Right atrium auricular region (tissue), 2 donors: ENCODE measurements at places on chromosomes 3 and 15. TPM values are rescaled to one million over a fixed set of nuclear protein-coding genes. Genes with fewer than 3 reads are reported as not detected.

- DNase-seq, result no peak
- H3K4me1 ChIP-seq, result no peaks in the 10 kb centered on the region
- no peak overlapping the region for H3K4me3 ChIP-seq
- no peak overlapping the region for H3K27ac ChIP-seq
- no peaks in the 10 kb centered on the region for H3K36me3 ChIP-seq
Measured at GRCh38 chr3:110236976-110237610, 834.5 kb upstream of the NECTIN3 start.

GRCh38 chr3:184604039-184604601, 42.5 kb downstream of the EPHB3 start:
- DNase-seq, result no peak
- H3K4me3 ChIP-seq, result peak overlapping the region; percentile 29
- no peaks in the 10 kb centered on the region for H3K27me3 ChIP-seq
- no peak overlapping the region for H3K27ac ChIP-seq

- no peak overlapping the region for H3K27ac ChIP-seq
- no peak overlapping the region for H3K4me3 ChIP-seq
- H3K27me3 ChIP-seq, result no peaks in the 10 kb centered on the region
- H3K4me1 ChIP-seq, result peaks cover 15% of the 10 kb centered on the region
- H3K36me3 ChIP-seq, result no peaks in the 10 kb centered on the region
Measured at GRCh38 chr3:54206874-54207273, 84.5 kb downstream of the CACNA2D3 start.

- H3K4me3 ChIP-seq, result no peak overlapping the region
- no peaks in the 10 kb centered on the region for H3K36me3 ChIP-seq
- no peaks in the 10 kb centered on the region for H3K4me1 ChIP-seq
- H3K27ac ChIP-seq, result no peak overlapping the region
- DNase-seq, result no peak
- no peaks in the 10 kb centered on the region for H3K27me3 ChIP-seq
Measured at GRCh38 chr3:29236146-29236840, 44.6 kb upstream of the RBMS3 start.

- DNase-seq, result no peak
- H3K4me3 ChIP-seq, result no peak overlapping the region
- no peaks in the 10 kb centered on the region for H3K27me3 ChIP-seq
- no peak overlapping the region for H3K27ac ChIP-seq
- peaks cover 46% of the 10 kb centered on the region for H3K36me3 ChIP-seq
- peaks cover 30% of the 10 kb centered on the region for H3K4me1 ChIP-seq
Measured at GRCh38 chr15:44718927-44719292, 7.6 kb downstream of the B2M start.

GRCh38 chr3:123571264-123571972, 13.4 kb downstream of the HACD2 start:
- no peaks in the 10 kb centered on the region for H3K4me1 ChIP-seq
- no peak for DNase-seq
- H3K36me3 ChIP-seq, result peaks cover 12% of the 10 kb centered on the region
- H3K27me3 ChIP-seq, result no peaks in the 10 kb centered on the region
- H3K4me3 ChIP-seq, result no peak overlapping the region
- no peak overlapping the region for H3K27ac ChIP-seq

GRCh38 chr3:99714146-99714545, 75.8 kb downstream of the COL8A1 start:
- H3K27ac ChIP-seq, result no peak overlapping the region
- H3K4me1 ChIP-seq, result no peaks in the 10 kb centered on the region
- no peak overlapping the region for H3K4me3 ChIP-seq
- no peaks in the 10 kb centered on the region for H3K36me3 ChIP-seq

DNA sequence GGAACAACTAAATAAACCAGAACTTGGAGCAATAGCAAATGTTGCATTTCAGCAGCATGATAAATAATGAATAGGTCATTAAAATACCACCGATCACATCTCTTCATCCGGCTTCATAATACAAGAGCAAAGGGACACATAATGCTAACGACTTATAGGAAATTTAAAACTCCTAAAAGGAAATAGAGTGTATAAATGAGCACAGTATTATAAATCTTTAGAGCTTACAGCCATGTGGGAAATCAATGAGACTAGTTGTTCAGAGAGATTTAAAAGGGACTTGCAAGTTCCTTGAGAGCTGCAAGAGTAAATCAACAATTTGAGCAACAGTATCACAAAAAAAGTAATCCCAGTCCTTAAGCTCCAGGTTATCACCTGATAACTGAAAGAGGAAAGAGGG, 677.0 kb downstream of the PLOD2 start:
- no peak overlapping the region for H3K27ac ChIP-seq
- no peaks in the 10 kb centered on the region for H3K4me1 ChIP-seq
- H3K4me3 ChIP-seq, result no peak overlapping the region
- H3K27me3 ChIP-seq, result no peaks in the 10 kb centered on the region

DNA sequence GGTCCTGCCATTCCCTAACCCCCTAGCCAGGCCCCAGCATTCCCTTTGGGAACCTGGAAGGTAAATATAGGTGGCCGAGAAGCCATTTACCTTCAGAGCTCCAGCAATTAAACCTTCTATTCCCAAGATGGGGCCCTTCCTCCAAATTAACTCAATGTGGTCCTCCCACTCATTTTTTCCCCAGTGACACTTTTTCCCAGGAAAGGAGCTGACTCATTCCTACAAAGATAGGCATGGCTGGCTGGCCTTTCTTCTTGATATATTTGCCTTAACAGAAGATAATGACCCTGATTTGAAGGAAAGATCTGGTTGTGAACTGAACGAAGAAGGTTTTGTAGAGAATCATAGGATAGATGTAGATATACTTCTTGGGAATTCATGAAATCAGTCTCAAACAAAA, 279.0 kb upstream of the VEPH1 start:
- no peaks in the 10 kb centered on the region for H3K4me1 ChIP-seq
- no peak overlapping the region for H3K27ac ChIP-seq
- no peaks in the 10 kb centered on the region for H3K36me3 ChIP-seq
- H3K4me3 ChIP-seq, result no peak overlapping the region

DNA sequence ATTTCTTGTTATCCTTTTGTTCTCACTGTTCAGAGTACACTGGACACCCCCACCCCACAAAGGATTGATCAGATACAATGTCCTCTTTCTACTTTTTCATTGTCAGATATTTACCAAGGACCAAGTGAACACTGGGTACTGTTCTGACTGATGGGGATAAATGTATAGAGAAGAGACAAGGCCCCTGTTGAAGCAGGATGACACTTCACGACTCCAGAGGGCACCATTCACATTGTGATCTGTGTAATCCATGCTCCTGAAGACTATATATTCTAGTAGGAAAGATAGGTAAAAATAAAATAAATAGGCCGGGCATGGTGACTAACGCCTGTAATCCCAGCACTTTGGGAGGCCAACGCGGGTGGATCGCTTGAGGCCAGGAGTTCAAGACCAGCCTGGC, 7.2 kb upstream of the CRYGS start:
- H3K27me3 ChIP-seq, result no peaks in the 10 kb centered on the region
- no peak for DNase-seq
- H3K4me1 ChIP-seq, result no peaks in the 10 kb centered on the region
- peaks cover 66% of the 10 kb centered on the region for H3K36me3 ChIP-seq

DNA sequence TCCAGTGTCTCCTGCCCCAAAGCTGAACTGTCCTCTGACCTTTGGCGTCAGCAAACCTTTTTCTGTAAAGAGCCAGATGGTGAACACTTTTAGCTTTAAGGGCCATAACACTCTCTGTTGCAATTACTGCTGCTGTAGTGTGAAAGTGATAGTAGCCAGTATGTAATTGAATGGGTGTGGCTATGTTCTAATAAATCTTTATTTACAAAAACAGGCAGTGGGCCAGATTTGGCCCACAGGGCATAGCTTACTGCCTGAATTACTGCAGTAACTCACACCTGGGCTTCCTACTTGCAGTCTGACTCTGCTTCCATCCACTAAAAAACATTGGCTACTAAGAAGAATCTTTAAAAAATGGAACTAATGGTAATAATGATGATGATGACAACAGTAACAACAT, 68.0 kb upstream of the SLC6A11 start:
- H3K27ac ChIP-seq, result no peak overlapping the region
- H3K36me3 ChIP-seq, result no peaks in the 10 kb centered on the region
- no peak for DNase-seq
- H3K27me3 ChIP-seq, result no peaks in the 10 kb centered on the region
- H3K4me1 ChIP-seq, result no peaks in the 10 kb centered on the region
- no peak overlapping the region for H3K4me3 ChIP-seq

GRCh38 chr15:79380755-79381497, 51.2 kb upstream of the MINAR1 start:
- DNase-seq, result peak; percentile 80
- no peak overlapping the region for H3K4me3 ChIP-seq
- H3K27me3 ChIP-seq, result no peaks in the 10 kb centered on the region
- H3K27ac ChIP-seq, result no peak overlapping the region
- no peaks in the 10 kb centered on the region for H3K36me3 ChIP-seq
- no peaks in the 10 kb centered on the region for H3K4me1 ChIP-seq

DNA sequence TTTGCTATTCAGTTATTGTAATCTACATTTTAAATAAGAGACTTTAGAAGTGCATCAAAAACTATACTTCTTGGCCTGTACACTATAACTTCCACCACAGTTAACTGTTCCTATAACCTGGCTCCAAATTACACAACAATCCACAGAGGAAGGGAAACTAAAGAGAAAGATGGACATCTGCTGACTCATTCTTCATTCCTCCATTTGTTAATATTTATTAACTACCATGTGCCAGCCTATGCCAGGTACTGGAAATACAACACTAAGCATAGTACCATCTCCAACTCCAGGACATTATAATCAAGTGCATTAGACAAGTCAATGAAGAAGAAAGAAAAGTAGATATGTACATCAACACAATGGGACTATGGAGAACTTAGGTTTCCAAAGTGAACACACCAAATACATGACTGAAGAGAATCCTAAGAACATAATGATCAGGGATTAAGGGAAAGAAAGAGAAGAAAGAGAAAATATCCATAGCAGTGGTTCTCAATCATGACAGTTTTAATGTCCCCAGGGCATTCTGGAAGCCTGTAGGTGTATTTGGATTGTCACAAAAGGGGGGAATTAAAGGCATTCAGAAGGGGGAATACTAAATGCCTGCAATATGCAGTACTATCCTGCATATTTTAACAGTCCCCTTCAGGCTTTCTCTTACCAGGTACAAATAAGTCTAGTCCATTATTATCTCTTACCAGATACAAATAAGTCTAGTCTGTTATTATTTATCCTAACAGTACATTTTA, 8.9 kb downstream of the ICE2 start:
- no peak overlapping the region for H3K27ac ChIP-seq
- H3K4me3 ChIP-seq, result no peak overlapping the region
- H3K36me3 ChIP-seq, result peaks cover 58% of the 10 kb centered on the region
- DNase-seq, result no peak
- no peaks in the 10 kb centered on the region for H3K4me1 ChIP-seq

Gene PLCH1
- total RNA-seq, result 1.4 TPM

Gene AP3B2
- total RNA-seq, result not detected

Gene TLR9
- not detected for total RNA-seq

Gene FBXO40
- 81.6 TPM for total RNA-seq
